ENCODE measurements at places on chromosomes 13 and 19.

- DNase-seq = no peak
These were observed at the start of gene CACNG7 for GRCh38 chr19:53908935-53909415. TSS of gene CACNG7 (plus strand) at chr19:53909278. CDS start at chr19:53912832, 3,554 bp downstream.

DNA sequence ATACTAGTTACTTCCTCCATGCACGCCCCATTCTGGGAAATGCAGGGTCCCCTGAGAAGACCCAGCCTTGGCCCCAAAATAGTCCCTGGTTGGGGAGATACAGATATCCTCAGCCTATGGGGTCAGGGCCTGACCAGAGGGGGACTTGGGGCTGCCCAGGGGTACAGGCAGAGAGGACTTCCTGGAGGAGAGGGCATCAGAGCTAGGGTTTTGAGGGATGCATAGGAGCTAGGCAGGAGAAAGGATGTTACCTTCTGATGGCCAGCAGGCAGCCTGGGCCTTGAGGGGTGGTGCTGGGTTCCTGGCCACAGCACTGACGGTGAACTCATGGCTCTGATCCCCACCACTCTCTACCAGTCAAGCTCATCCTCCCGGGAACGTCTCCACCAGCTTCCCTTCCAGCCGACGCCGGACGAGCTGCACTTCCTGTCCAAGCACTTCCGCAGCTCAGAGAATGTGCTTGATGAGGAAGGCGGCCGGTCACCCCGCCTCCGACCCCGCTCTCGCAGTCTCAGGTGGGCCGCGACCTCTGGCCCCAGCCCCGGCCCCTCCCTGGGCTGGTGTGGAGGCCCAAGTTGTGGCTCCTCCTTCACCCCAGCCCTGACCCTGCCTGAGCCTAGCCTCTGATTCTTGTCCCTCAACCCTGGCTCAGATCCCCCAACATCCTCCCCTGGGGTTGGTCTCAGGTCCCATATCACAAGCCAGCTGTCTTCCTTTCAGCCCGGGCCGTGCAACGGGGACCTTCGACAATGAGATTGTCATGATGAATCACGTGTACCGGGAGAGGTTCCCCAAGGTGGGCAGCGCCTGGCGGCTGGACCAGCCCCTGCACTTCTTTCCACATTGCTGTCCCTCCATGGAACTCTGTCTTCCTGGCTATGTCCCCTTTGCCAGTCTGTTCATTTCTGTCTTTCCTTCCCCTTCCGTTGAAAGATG, 25.6 kb downstream of the MAST3 start:
- DNase-seq = no peak

GRCh38 chr13:31880851-31881494, 141.6 kb downstream of the RXFP2 start:
- no peak for DNase-seq

DNA sequence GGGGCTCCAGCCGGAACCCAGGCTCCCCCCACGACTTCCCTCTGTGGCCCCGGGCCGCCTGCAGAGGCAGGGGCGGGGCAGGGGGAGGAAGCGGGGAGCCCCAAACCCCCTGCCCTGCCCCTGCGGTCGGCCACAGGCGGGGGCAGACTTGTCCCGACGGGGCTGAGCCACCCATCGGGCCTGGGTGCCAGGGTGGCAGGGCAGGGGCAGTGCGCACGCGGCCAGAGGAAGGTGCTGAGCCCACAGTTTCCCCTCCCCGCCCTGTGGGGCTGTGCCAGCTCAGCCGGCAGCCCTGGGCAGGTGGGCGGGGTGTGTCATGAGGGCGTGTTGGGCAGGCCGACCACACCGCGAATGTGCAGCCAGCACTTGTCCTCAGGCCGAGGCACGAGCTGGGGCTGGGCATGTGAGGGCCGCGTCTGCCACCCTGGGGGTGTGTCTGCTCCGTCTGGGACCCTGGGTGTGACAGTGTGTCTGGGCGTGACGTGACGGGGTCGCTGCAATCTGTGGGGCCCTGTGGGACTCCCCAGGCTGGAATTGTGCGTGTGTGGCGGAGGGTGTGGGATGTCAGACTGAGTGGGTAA, 17.7 kb downstream of the CCDC97 start:
- no peak for DNase-seq

DNA sequence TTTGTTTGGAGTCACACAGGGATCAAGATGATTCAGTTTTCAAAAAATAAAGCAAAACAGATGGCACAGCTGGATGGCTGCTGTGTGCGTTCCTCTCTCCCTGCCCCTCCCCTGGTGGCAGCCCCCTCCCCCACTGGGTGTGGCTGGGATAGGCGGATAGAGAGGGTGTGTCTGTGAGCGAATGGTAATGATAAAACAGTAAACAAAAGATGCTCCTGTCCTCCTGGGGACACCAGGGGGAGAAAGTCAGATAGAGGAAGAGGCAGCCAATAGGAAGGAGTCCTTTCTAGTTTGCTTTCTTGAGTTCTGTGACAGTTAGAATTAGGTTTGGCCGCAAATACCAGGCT, 6.5 kb downstream of the TMEM255B start:
- DNase-seq = no peak

DNA sequence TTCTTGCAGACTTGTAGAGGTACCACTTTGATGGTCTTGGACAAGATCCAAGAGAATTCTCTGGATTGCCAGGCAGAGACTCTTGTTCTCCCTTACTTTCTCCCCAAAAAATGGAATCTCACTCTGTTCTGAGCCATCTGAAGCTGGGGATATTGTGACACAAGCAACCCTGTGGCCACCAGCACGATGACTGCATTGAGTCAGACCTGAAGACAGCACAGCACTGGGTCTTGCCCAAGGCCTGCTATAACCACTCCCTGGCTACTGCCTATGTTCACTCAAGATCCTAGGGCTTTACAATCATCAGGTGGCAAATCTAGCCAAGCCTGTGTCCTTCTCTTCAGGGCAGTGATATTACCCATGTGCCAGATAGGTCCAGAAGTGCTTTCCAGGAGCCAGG, 202.5 kb upstream of the SERP2 start:
- DNase-seq = no peak

DNA sequence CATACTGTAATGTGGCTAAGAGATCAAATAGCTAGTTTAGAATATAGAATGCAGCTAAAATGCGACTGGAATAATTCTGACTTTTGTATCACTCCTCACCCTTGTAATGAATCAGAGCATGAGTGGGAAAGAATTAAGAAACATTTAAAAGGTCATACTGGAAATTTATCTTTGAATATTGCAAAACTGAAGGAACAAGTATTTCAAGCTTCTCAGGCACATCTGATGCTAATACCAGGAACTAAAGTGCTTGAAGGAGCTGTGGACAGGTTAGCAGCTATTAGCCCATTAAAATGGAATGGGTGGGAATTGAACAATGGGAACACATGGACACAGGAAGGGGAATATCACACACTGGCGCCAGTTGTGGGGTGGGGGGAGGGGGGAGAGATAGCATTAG, 144.2 kb upstream of the ZNF91 start:
- DNase-seq = no peak

DNA sequence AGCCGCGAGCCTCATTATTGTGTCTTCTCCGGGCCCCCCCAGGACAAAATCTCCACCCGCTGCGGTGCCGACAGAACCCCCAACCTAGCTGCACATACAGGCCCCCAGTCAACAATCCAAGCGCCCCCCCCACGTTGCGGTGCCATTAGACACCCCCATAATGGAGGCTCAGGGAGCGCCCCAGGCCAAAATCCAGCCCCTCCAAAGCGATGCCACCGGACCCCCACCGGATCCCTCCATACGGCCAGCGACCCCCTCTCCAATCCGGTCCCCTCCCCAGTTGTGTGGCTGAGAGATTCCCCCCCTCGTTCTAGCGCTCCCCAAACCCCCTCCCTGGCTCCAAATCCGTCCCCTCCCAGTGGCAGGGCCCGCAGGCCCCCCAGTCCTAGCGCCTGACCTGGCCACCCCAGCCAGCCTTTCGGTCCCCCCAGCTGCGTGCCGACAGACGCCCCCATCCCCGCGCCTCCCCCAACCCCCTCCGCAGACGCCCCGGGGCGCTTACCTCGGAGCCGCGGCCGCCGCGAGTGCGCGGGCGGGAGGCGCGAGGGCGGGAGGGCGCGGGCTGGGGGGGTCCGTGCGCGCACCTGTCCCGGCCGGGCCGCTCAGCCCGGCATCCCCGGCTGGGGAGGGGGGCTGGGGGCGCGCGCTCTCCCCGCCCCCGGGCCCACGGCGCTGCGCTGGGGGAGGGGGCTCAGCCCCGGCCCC, 21.6 kb upstream of the SEMA6B start:
- no peak for DNase-seq
